ENCODE measurements at places on chromosomes 1 and 21.

- no peak for DNase-seq
These were observed 267.6 kb downstream of the GPATCH2 start for GRCh38 chr1:217363319-217363718.

DNA sequence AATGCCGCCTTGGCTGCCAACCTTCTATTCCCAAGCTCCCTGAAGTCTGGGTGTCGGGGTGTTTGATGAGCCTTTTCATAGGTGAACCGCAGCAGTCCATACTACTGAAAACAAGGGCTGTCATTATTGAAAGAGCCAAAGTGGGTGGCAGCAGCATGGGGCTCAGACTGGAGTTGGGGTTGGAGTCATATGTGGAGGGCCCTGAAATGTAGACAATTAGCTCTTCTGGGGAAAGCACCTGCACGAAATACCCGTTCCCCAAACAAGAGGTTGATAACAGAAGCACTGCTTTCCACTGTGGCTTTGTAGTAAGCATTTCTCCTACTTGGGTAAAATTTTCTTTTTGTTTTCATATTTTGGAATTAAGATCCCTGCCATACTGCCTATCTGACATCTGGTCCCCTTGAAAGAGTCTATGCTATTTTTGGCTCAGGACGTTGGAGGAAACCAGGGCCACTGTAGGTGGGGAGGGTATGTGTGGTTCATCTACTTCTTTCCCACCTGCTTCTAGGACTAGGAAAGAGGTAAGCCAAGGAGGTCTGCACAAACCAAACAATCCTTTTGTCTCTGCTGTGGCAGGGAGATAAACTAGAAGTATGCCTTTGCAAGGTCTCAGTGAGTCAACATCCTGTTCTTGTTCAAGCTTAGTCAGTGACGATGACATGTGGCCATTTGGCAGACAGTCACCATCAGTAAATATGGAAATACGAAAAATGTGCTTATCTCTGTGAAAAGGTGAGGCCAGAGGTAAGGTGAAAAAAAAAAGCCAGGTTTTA is 197.0 kb upstream of the UBE2U start:
- DNase-seq: no peak

DNA sequence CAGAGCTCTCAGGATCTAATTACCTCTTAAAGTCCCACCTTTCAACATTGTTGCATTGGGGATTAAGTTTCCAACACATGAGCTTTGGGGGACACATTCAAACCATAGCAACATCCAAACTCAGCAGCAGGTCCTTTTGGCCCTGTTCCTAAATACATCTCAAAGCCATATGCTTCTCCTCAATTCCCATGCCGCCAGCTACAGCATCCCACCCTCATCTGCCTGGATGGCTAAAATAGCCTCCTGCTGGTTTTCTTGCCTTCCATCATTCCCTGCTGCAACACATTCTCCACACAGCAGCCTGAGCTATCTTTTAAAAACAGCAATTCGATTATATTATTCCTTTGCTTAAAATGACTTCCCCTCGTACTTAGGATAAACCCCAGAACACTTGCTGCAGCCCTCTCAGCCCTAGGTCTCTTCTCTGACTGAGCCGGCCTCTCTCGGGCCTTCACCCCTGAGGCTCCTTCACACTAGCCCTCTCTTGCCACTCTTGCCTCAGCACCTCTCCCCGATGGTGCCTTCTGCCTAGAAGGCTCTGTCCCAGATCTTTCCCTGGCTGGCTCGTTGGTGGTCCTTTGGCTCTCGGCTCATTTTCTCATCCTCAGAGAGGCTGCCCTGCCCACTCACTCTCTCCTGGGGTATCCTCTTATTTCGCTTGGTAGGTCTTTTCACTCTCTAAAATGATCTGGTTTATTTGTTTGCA is 16.5 kb downstream of the MYBPH start:
- no peak for DNase-seq

- DNase-seq: no peak
These were observed 505 bp upstream of the GNPAT start for GRCh38 chr1:231240531-231240882.

DNA sequence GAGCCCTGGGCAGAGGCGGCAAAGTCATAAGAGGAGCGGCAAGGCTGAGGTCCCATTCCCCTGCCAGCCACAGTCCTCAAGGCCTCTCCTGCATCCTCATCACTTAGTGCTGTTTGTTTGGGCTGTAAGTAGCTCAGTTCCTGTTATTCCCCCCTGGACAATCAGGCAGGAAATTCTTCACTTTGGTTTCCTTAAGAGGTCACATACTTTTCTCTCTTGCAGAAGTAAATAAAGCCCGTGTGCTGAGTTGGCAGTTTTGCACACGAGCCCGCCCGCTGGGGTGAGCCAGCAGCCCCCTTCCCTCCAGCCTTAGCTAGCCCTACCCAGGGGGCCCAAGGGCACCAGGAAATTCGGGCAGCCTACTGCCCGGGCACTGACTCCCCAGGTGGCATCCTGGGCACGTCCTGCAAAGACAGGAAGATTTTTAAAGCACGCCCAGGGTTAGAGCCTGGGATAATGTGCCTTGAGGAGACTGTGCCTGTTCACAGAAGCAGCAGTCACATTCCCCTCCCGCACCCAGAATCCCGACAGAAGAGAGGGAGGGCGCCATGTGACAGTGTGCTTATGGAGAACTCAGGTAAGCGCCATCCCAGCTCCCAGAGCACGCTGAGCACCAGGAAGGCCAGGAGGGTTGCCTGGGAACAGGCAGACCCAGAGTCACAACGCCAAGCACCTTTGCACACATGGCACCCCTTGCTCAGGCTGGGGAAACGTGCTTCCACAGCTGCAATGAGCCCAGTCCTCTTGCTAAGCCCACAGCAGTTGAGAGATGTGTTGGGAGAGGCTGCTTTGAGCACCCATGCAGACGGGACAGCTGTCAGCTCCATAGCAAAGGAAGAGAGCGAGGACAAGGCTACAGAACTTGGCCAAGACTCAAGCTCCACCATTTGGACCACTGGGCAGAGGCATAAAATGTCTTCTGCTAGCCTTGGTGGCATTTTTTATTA is 144.5 kb upstream of the TMEM51 start:
- DNase-seq: no peak

- DNase-seq: no peak
These were observed 103.5 kb downstream of the HMCN1 start for GRCh38 chr1:185837711-185838110.

DNA sequence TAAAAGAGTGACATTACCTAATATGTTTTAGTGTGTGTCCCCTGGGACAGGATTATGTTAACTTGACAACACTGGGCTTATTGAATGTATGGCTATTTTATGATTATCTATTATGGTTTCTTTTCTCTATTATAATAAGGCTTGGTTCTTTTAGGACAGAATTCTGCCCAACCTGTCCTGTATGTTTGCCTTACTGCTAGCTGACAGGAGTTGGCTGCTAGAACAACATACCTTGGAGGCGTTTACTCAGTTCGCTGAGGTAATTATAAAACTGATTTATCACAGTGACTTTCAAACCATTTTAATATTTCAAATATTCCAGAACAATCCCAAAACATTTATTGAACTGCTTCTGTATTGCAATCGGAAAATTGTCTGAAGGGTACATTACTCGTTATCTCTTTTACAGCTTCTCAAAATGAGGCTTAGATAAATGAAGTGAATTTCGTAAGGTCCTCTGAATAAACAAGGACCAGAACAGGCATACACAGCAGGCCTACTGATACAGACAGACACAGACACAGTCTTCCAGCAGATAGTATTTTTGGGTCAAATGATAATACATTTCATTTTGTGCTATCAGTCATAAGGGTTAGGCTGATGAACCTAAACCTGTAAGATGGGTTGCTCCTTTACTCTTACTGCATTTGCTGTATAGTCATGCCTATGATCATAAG is 44.2 kb downstream of the SCYL3 start:
- no peak for DNase-seq

- peak; percentile 92 for DNase-seq
These were observed 34.2 kb downstream of the BATF3 start for GRCh38 chr1:212665241-212666115.

DNA sequence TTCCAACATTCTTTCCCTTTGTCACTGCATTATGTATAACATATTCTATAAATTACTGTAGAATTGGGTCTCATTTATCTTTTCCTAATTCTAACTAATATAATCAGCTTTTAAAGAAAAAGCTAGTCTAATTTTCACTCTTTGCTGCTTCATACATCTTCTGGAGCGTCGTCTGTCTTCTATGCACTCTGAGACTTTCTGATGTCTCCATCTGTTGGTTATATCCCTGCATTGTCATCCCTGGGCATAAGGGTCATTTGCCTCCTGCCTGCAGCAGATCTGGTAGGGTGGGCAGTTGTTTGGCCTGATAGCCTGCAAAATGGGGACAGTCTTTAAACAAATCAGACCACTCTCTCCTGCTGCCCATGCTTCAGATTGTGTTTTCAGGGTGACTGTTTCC is 40.8 kb upstream of the DYNLT5 start:
- no peak for DNase-seq

- DNase-seq: no peak
These were observed 109.1 kb downstream of the SPATA6 start for GRCh38 chr1:48362901-48363300.

DNA sequence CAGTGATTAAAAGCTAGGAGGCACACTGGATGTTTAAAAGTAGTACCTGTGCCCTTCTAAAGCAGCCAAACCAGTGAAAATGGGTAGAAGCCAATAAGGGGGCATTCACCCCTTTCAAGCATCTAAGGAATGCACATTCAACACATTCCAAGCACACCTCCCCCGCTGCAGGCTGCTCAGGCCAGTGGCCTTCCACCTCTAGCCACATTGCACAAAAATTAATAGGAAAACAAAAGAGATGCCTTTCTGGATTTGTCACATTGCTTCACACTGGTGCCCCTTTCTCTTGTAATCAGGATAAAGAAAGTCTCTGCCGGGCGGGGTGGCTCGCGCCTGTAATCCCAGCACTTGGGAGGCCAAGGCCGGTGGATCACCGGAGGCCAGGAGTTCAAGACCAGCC is 834.0 kb downstream of the USP25 start:
- DNase-seq: no peak

- DNase-seq: no peak
These were observed 3.5 kb downstream of the CD48 start for GRCh38 chr1:160708118-160708517.

GRCh38 chr1:192256674-192257334 is 60.0 kb upstream of the RGS21 start:
- no peak for DNase-seq

GRCh38 chr1:185920602-185921001 is 186.4 kb downstream of the HMCN1 start:
- no peak for DNase-seq

DNA sequence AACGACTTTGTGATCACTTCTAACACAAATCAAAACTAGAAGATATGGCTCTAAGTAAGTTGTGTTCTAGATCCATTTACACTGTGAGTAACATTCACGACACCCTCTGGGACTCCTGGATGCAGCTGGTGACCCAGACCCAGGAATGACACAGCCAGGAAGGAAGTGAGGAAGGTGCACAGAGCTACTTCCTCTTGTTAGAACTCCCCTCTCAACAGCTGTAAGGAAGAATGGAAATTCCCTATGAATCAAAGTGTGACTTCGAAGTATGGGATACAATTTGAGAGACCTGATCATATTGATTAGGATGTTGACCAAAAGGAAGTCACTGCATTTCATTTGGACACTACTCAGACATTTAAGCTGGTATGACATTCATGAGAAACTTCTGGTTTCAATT is 185.3 kb downstream of the NRIP1 start:
- DNase-seq: no peak

GRCh38 chr1:208029381-208030287 is 118.7 kb upstream of the CD34 start:
- DNase-seq: no peak

GRCh38 chr1:101235696-101236515 is 913 bp upstream of the S1PR1 start:
- DNase-seq: peak; percentile 85

GRCh38 chr1:179876300-179876715 is 1.3 kb downstream of the TOR1AIP2 start:
- no peak for DNase-seq

DNA sequence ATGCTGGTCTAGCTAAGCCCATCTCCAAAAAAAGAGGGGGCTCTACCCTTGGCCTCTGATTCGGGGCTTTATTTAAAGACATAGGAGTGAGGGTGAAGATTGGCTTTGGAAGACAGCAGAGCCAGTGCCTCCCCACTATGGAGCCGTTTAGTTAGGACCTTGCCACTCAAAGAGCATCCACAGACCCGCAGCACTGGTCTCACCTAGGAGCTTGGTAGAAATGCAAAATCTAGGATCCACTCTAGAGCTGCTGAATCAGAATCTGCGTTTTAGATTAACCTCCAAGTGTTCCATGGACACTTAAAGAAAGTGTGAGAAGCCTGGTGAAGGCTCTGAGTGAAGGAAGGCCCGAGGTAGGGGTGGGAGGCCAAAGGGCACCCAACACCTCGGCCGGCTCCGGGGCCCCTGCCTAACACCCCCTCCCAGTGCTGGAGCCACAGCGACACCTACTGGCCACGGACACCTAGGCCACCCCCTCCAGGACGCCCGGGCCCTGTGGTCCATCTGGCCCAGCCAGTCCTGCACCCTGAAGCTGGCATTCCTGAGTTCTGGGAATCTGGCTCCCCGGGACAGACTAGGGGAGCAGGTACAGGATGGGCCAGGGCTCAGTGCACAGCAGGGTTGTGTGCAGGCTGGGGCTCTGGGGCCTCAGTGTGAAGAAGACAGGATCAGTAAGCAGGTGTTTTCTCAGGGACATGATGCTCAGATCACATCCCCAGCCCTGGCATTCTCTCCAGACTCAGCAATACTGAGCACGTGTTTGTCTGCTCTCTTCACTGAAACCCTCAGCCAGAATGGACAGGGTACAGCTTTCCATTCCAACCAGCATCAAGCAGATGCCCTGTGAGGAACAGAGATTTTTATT is 79.2 kb downstream of the TMEM53 start:
- DNase-seq: peak; percentile 87

DNA sequence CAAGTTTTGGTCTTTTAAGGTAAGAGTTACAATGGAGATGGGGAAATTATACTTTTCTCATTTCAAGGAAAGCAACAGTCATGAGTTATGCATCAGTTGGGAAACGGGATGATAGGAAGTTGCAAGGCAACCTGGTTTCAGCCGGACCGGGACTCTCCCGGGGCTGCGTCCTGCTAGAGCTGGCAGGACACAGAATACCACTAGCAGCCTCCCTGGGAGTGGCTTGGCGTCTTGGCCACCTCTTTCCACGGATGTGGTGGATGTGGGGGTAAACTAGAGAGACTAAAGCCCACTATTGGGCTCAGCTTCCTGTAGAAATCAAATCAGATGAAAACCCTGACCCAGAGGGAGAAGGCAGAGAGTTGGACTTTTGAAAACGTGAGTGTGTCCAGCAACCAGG is 71.9 kb downstream of the ADARB1 start:
- DNase-seq: no peak

DNA sequence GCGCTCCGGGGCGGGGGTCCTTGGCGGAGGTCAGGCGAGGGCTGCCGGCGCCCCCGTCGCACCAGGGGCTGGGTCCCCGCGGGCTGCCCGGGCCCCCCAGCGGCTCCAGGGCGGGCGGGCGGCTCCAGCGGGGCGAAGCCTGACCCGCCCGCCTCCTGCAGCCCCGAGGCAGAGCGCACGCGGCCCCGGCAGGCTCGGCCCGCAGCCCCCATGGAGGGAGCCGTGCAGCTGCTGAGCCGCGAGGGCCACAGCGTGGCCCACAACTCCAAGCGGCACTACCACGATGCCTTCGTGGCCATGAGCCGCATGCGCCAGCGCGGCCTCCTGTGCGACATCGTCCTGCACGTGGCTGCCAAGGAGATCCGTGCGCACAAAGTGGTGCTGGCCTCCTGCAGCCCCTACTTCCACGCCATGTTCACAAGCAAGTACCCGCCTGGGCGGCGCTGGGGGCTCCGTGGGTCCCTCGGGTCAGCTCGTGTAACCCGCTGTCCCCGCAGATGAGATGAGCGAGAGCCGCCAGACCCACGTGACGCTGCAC is 817 bp downstream of the KLHL17 start:
- peak; percentile 41 for DNase-seq

- no peak for DNase-seq
These were observed 145.2 kb downstream of the TNR start for GRCh38 chr1:175597969-175598765.
